ENCODE measurements at places on chromosomes 3 and 15. TPM values are rescaled to one million over a fixed set of nuclear protein-coding genes. Genes with fewer than 3 reads are reported as not detected.
A peak's percentile ranks its signal among the peaks of the same experiment; 100 is the strongest.

The AHSG gene
- 0.47 TPM for total RNA-seq

DNA sequence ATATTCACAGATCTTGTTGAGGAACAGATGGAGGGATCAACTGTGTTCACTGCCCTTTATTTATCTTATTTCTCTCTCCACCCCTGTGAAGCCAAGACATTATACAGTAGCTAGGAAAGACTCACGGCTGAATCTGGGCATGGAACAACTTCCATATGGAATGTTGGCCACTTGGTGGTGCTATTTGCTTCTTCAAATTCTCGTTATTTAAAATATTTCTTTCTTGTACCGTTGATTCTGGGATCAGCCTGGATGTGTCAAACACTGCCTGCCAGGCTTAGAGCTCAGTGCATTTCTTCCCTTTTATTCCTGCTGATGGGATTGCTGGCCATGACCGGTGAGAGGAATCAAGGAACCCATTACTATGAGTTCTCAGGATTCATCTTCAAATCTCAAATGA lies 17.5 kb upstream of the GASK1A start:
- DNase-seq = peak; percentile 16

GRCh38 chr15:81400640-81401236 lies 26.7 kb upstream of the TMC3 start:
- DNase-seq = no peak

DNA sequence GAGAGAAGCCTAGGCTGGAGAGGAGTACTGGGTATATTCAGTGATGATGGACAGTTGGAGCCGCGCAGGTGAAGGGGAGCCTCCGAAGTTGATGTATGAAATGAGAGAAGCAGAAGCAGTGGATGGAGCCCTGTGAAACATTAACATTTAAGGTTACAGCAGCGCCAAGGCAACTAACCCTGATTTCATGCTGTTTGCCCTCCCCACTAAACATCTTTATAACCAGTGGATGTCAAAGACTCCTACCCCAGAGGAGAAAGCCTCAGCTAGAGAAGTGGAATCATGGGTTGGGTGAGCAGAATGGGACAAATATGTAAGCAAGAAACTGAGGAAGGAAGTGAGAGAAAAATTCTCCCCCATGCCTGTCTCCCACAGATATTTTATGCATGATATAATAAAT lies 92.0 kb upstream of the NMNAT3 start:
- no peak for DNase-seq

- no peak for DNase-seq
Measured at GRCh38 chr3:8470801-8471200, 30.8 kb upstream of the LMCD1 start.

The RASL12 gene
- total RNA-seq = 1.4 TPM

DNA sequence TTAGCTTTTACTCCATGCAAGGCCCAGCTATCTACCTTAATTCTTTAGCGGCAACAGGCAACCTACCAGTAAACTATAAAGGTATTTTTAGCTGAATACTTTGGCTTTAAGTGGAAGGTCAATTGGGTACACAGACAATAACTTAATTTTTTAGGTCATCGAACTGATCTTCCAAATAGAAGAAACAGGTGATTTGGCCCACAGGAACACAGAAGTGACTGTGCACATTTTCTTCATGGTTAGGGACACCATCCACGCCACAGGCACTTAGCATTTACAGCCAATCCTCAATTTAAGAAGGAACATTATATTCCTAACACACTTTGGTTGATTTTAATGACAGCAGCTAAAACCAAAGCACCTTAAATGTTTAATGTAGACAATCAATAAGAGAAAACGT lies 1.9 kb downstream of the ARPP19 start:
- DNase-seq = no peak

The RASGRF1 gene
- 2.8 TPM for total RNA-seq

The TGFBR2 gene
- 5.8 TPM for total RNA-seq

DNA sequence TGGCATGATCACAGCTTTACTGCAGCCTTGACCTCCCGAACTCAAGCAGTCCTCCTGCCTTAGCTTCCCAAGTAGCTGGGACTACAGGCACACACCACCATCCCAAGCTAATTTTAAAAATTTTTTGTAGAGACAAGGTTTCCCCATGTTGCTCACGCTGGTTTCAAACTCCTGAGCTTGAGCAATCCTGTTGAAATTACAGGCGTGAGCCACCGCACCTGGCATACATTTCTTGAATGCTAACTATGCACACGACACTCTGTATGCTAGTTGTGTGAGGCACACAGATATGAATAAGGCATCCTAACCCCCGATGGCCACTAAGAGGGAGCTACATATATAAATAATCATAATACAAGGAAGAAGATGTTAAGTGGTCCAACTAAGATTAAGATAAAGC lies 64.9 kb downstream of the CDC25A start:
- no peak for DNase-seq

The CXCR6 gene
- not detected for total RNA-seq
